Cerebellum (tissue), 4 donors: ENCODE measurements at places on chromosomes 16 and 17. TPM values are rescaled to one million over a fixed set of nuclear protein-coding genes. Genes with fewer than 3 reads are reported as not detected.

DNA sequence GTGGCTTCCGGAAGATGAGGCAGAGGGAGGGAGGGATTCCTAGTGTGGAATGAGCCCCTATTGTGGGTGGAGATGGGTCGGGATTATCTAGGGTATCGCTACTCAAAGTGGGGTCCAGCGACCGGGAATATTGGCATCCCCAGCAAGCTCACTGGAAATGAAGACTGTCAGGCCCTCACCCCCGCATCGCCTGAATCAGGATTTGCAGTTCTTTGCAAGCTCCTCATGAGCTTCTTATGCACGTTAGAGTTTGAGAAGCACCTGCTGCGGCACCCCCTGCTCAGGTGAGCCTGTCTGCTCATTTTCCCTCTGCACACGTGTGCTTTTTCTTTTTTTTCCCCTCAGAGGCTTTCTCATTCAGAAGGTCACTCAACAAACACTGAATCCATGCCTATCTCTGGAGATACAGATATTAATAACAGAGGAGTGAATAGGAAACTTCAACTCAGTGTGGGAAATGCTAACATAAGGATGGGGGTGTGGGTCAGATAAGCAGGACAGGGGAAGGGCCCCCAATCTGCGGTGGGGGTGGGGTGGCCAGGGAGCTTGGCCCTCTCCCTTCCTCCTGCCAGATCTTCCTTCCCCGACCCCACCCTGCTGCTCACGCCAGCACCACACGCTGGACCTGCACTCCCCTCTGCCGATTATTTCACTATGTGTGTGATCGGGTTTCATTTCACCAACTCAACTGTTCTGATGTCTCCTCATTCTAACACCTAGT, 67.7 kb upstream of the NFAT5 start:
- no peak for DNase-seq

GRCh38 chr17:19301274-19301951, 61.1 kb downstream of the B9D1 start:
- no peak for DNase-seq

DNA sequence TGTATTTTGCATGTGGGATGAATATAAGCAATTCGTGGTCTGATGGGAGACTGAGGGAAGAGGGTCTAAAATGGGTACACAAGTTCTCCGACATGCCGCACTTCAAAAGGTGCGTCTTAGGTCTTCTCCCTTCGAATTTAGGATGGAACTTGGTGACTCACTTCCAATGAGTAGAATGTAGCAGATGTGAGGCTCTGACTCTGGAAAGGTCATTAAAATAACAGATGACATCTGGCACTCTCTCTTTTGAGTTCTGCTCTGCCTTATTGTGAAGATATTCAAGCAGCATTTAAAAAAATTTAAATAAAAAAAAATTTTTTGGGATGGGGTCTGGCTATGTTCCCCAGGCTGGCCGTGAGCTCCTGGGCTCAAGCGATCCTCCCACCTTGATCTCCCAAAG, 92.7 kb downstream of the TMEM100 start:
- DNase-seq = no peak

- no peak for DNase-seq
These were observed 13.4 kb downstream of the NATD1 start for GRCh38 chr17:21239680-21240368.

GRCh38 chr16:676913-677312, 1.4 kb downstream of the RHBDL1 start:
- DNase-seq = no peak

GRCh38 chr16:27436065-27436464, 34.1 kb downstream of the IL21R start:
- no peak for DNase-seq

- no peak for DNase-seq
These were observed 146.2 kb downstream of the CDH13 start for GRCh38 chr16:82773018-82773417.

GRCh38 chr17:56870081-56870651, 36.2 kb downstream of the DGKE start:
- no peak for DNase-seq

DNA sequence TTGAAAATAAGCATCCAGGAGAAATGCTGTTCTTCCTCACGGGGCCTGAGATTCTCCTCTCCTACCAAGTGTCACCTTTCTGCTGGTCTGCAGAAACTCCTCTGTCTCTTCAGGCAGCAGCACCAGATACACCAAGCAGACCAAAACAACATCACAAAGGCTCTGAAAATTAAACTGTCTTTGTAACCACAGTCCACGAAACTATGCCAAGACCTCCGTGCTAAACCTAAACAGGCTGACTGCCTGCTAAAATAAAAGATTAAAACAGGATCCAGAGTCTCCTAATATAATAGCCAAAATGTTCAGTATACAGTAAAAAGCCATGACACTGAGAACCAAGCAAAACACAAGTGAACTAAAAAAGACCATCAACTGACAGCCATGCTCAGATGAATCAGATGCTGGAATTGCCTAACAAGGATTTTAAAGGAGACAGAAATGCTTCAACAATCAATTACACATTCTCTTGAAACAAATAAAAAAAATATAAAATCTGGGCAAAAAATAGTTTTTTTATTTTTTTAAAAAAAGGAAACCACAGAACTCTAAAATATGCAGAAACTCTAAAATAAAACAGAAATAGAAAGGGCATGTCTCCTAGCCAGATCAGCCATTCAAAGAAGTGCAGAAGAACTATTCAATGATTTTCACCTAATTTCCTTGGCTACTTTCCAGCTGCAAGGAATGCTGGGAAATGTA, 50.3 kb upstream of the TOX3 start:
- no peak for DNase-seq

The DPEP2 gene
- total RNA-seq = 0.73 TPM

The DPEP1 gene
- total RNA-seq = 2.5 TPM

The SLC25A10 gene
- total RNA-seq = 11.2 TPM

The CLDN7 gene
- 0.54 TPM for total RNA-seq

The CTRB2 gene
- not detected for total RNA-seq

The PIK3R6 gene
- 0.54 TPM for total RNA-seq

The CRHR1 gene
- total RNA-seq = 7.5 TPM

The CLEC19A gene
- total RNA-seq = 0.27 TPM

The KRTAP9-8 gene
- not detected for total RNA-seq

The KRT23 gene
- not detected for total RNA-seq

The MARVELD3 gene
- 1.2 TPM for total RNA-seq

The MT1M gene
- total RNA-seq = not detected
